ENCODE measurements at places on chromosomes 3 and 15.

GRCh38 chr15:72313881-72314280 is 6.1 kb downstream of the CELF6 start:
- no peak for DNase-seq

DNA sequence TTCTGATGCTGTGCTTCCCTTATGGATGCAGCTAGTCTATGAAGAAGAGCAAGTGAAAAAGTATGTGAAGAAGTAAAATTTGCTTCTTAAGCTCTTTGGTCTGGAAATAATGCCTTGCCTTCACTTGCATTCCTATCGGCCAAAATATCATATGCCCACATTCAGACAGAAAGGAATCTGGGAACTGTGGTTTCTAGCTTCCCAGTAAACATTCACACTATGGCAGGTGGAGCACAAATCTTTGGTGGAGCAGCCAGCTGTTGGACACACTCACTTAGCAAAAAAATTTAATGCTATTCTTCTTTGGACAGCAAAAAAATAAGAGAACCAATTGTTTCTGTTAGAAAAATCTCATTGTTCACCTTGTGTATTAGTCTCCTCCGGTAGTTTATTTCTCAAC is 12.3 kb upstream of the COL6A6 start:
- no peak for DNase-seq

- DNase-seq, result no peak
These were observed 210.6 kb upstream of the ZPLD1 start for GRCh38 chr3:102224171-102224570.

DNA sequence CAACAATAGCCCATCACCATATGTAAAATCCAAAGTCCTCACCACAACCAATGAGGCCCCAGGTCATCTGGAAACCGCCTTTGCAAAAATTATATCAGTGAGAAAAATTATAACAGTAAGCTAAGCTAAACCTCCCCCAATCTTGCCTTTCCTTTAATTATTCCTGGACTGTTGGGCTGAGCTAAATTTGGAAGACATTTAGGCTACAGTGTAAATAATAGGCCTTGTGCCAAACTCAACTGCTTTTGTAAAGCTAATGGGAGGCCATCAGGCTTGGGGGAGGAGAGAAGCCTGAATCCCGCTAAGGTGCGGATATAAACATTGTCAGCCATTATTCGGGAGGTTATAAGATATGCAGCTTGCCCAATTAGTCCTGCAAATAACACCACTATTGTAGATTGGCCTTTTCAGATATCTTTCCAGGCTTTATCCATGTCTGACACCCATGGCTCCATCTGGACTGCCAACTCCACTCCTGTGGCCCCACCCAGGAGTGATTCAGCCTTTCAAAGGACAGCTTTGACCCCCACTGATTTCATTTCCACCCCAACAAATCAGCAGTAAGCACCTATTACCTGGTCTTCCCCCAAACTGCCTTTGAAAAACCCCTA is 53.0 kb upstream of the CA12 start:
- DNase-seq, result no peak

DNA sequence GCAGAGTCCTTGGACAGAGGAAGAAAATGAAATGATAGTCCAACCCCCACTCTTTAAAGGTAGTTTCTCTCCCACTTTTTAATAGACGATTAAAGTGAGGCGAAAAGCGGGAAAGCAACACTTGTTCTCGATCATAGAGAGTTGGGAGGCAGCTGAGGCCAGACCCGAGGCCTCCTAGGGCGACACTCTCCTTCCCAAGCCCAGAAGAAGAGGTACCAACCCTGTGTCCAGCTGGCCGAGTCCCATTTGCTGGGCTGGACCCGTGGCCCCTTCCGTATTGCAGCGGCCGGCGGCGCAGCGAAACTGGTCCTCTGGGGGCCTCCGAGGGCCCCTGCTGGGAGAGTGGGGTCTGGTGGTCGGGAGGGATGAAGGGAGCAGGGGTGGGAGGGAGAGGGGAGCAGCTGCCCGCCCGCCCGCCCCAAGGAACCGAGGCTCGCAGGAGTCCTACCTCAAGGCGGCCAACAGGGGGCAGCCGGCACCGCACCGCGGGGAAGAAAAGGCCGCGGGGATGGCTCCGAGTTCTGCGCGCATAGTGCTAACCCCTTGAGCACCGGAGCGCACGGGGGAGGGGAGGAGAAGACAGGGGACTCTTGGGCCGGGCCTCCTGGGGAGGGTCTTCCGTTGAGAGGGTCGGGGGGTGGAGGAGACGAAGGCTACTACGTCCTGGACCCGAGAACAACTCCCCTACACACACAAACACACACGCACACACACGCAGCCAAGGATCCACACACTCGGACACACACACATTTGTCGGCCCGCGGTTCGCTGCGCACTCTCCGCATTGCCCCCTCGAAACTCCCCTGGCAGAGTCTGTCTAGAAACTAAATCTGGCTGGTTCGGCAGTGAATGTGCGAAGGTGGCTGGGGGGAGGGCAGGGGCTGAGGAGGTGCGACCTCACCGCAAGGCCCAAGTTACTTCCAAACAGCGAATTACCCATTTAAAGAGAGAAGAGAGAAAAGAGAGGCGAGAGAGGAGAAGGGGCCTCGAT is 2.0 kb downstream of the WNT5A start:
- peak; percentile 87 for DNase-seq

- DNase-seq, result no peak
These were observed 3.5 kb downstream of the BTBD1 start for GRCh38 chr15:83063551-83063950.

GRCh38 chr15:86135041-86135440 is 55.4 kb downstream of the AGBL1 start:
- no peak for DNase-seq

DNA sequence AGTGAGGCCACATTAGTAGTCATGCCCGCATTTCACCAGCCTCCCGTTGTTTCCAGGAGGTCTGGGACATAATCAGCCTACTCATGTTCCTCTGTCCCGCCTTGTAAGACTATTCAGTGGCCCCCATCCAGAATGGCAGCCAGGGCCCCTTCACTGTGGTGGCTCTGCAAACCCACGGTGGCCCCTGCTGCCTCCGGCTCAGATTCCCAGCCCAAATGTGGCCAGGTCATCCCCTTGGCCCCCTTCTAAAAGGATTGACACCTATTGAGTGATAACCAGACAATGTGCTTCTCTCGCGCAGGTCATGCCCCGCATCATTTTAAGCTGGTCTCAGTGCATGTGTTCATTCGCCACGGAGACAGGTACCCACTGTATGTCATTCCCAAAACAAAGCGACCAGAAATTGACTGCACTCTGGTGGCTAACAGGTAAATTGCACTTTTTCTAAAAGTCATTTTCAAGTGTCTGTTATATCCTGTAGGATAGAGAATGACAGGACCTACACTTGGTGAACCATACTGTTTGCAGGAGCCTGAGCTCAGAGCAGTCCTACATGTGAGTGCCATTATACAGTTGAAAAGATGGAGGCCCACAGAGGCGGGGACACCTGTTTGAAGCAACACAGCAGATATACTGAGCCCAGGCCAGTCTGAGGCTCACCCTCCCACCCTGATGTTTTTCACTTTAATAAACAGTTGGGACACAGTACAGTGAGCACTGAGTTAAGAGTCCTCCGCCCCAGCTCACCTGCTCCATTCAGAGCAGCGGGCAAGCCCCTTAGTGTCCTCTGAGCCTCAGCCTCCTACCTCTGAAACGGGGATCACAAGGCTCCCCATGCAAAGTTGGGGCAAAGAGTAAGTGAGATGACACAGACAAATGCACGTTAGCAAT is 47.7 kb downstream of the PXYLP1 start:
- DNase-seq, result no peak

GRCh38 chr3:186207515-186207914 is 98.6 kb upstream of the ETV5 start:
- DNase-seq, result no peak

GRCh38 chr3:107411056-107411455 is 33.8 kb downstream of the CCDC54 start:
- no peak for DNase-seq

DNA sequence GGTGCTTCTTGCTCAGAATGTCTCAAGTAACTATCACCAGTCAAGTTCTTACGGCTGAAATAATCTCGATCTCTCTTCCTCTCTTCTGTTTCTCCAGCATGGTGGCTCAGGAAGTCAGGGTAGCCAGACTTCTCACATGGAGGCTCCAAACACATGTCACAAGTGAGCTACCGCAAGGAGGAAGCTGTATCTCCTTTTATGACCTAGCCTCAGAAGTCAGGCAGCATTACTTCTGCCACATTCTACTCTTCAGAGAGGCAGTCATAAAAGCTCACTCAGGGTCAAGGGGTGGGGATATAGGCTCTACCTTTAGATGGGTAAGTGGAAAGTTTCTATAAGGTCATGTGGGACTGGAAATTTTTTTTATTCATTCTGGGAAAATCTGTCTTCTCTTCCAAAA is 86.6 kb upstream of the NEO1 start:
- no peak for DNase-seq

DNA sequence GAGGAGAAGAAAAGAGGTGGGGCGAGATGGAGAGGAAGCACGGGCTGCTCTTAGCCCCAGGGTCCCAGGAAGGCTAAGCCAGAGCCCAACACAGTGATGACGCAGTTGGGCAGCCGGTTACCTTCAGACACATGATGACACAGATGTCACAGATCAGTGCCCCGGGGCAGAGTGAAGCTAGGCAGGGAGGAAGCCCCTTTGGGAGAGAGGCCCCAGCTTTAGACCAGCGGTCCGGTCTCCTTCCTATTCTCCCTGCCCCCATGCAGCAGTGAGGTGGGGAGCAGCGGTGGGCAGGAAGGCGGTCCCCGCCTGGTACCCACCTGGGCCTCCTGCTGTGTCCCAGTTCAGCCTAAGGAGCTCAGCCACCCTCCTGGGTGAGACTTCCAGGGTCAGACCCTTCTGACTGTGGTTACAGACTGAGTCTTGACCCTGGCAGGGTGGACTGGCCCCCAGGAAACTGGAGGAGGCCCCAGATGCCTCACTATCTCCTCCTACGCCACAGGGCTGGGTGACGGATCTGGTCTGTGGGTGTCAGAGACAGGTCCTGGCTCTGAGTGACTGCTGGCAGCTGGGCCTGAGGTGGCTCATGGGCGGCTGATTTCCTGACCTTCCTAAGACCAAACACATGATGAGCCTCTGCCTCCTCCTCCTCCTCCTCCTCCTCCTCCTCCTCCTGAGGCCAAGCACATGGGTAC is 38.8 kb upstream of the LINGO1 start:
- DNase-seq, result peak; percentile 46

- no peak for DNase-seq
These were observed 223.4 kb downstream of the NR2F2 start for GRCh38 chr15:96553931-96554330.

DNA sequence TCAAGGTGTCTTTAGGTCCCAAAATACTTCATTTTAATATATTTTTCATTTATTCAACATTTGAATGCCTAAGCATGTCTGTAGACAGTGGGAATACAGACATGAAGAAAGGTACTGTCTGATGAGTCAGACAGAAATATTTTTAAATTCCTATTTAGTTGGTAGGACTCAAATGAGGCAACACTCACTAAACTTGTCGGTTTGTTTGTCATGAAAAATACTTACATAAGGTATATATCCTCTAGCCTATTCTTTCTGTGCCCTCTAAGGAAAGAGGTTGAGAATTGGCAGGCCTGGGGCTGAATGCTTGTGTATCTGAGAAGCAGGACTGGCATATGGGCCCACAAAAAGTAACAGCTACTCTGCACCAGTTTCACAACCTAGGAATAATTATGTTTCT is 423.6 kb upstream of the MDFIC2 start:
- DNase-seq, result no peak

Measured in glutamatergic neuron (in vitro differentiated cells).